ENCODE measurements at places on chromosomes 16 and 17.

DNA sequence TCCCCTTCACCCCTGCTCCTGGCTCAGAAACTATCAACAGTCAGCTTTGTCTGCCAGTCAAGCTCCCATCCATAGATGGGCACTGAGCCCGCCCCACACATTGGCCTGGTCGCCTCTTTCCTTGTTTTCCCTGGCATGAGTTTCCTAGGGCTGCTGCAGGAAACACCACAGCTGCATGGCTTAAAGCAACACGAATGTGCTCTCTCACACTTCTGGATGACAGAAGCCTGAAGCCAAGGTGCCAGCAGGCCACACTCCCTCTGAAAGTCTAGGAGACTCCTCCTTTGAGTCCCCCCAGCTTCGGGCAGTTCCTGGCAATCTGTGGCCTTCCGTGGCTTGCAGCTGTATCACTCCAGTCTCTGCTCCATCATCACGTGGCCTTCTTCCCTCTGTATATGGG, 69.9 kb downstream of the TBC1D16 start:
- no peak for DNase-seq

GRCh38 chr16:29734786-29735185, 11.0 kb downstream of the C16orf54 start:
- DNase-seq = no peak

GRCh38 chr17:39894681-39895376, 23.6 kb downstream of the GSDMB start:
- DNase-seq = no peak

DNA sequence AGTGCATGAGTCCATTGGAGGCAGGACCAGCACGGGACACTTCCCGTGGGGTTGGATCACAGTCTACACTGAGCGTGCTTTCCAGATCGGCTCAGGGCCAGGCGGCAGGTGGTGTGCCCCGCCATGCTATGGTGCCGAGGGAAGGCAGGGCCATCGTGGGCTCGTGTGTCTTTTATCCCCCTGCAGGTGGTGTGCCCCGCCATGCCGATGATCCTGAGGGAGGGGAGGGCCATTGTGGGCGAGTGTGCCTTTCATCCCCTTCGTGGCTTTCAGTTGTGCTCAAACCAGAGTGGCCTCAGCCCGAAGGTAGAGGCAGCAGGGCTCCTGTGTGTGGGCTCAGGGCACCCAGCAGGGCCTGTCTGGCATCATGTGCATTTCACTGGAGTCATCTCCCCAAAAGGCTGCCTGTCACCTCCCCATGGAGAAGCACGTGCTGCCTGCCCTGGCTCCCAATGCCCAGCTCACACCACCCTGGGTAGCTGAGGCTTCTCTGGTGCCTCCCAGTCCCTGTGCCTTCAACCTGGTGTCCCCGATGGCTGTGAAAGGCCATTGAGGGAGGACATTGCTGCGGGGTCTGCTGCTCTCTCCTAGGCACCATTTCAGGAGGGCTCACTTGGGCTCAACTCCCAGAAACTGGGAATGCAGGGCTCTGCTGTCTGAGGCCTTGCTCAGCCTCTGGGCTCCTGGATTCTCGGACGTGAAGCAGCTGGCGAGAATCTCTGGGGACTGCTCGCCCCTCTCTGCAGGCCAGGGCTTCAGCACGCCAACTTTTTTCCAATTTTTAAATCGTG, 207.6 kb downstream of the NPIPB11 start:
- no peak for DNase-seq

DNA sequence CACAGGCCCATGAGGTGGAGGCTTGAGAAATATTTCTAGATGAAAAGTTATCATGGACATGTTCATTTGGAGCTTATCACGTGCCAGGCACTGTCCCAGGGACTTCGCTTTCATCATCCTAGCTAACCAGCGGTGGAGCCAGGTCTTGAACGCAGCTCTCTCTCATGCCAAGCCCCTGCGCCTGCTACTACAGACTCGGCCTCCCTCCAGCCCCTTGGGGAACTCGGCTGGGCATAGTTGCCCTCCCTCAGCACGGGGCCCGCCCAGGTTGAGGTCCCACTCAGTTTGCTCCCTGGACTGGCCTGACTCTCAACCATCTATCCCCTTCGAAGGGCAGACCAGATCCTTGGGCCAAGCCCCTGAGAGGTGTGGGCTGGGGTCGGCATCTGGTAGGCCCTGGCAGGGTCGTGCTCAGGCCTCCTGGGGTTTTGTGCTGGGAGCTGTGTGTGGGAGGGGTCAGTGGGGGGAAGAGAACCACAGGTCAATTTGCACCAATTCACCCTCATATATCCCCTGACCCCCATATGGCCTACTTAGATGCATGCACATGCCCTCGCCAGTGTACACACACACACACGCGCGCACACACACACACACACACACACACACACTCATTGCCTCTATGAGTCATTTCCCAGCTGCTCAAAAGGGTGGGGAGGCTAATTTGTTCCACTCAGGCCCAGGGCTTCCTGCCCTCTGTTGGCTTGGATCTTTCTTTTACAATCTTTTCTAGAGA, 12.1 kb upstream of the SCN4A start:
- DNase-seq = no peak

DNA sequence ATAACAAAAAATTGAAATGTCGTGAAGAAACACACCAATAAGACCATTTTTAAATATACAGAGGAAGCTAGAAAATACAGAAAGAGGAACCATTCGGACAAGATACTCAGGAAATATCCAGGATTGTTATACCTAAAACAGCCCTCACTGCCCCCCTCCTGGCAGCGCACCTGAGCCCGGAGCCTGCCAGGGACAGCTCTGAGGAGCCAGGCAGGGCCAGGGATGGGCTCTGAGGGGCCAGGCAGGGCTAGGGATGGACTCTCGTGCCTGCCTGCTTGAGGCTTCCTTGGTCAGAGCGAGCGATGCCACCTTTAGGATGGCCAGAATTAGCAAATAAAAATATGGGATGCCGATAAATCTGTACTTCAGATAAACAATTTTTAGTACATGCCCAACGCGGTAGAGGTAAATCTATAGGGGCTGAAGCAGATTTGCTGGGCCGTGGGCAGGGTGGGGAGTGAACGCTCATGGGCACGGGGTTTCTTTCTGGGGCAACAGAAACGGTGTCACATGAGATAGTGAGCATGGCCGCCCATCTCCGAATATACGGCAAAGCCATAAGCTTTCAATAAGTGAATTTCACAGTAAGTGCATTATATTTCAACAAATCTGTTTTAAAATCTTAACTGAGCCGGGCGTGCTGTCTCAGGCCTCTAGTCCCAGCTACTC, 18.2 kb upstream of the CSNK1D start:
- DNase-seq = no peak

- DNase-seq = no peak
Measured at GRCh38 chr16:65662256-65662655, 540.4 kb upstream of the CDH11 start.

DNA sequence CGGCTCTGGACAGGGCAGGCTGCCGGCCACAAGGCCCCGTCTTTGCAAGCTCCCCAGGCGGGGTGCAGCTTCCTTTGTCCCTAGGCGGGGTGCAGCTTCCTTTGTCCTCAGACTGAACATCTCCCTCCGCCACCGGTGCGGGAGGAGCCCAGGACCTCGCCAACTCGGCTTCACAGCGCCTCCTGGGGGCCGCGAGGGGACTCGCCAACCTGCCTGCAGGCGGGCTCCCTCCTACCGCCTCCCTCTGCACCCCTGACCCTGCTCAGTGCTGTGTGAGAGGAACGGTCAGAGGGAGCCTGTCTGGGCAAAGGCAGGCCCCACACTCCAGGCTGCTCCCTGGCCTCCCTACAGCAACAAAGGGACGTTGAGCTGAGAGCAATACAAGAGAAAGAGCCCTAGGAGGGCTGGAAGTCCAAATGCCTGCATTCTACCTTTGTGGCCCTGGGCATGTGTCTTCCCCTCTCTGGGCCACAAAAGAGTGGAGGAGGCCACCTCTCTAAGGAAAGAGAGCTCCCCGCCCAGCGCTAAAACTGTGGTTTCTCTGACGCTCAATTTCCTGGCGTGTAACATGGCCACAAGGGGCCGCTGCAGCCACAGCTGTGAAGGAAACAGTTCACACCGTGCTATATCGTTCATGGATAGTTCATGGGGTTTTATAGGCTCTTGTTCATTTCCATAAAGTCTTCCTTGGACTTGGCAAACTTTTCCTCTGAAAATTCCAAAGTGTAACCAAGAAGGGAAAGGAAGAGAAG, 20.9 kb upstream of the KRT19 start:
- no peak for DNase-seq

- no peak for DNase-seq
Measured at GRCh38 chr17:48592057-48592514, 1.5 kb downstream of the HOXB5 start.

DNA sequence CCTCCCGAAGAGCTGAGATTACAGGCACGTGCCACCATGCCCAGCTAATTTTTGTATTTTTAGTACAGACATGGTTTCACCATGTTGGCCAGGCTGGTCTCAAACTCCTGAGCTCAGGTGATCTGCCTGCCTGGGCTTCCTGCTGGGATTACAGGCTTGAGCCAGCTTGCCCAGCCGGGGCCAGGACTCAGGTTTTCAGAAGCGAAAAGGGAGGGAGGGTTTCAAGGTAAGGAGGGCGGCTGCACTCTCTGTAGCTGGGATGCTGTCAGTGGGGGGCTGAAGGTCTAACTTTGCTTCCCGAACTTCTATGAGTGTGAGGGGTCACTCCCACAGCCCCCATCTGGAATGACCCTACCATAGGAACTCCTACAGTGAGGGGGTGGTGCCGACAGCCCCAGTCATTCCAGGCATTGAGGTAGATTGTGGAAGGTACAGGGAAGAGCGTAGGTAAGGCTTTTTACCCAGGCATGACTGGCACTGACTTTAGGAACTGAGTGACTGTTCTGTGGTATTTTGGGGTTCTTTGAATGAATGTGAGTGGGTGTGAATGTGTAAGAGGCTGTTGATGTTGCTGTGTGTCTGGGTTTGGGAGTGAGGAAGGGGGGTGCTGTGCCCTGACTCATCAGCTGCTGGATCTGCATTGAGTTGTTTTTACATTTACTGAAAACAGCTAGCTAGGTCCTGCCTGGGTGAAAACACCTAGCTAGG, 3.8 kb upstream of the C1QL1 start:
- no peak for DNase-seq

- no peak for DNase-seq
Measured at GRCh38 chr17:410543-411401, 58.2 kb upstream of the RPH3AL start.

- no peak for DNase-seq
Measured at GRCh38 chr17:61837175-61838051, 25.9 kb downstream of the BRIP1 start.

DNA sequence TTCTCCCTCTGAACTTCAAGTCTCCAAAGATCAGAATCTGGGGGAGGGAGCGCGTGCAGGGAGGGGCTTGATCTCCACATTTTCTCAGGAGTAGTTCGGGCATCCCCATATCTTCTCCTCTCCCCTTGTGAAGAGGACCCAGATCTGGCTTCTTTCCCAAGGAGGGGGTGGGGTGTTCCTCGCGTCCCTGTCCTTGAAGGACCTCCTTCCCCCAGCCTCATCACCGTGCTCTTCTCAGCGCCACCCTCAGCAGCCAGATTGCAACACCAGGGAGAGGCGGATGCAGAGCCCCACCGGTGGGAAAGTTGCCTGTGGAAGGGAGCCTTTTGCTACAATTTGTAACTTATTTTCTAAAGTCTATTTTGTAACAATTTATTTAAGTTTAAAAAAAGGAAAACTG, 5.7 kb downstream of the PRSS53 start:
- no peak for DNase-seq

- DNase-seq = no peak
Measured at GRCh38 chr17:10046786-10047785, 142.0 kb upstream of the RCVRN start.

GRCh38 chr16:53689636-53690035, 14.0 kb downstream of the RPGRIP1L start:
- DNase-seq = no peak

- DNase-seq = no peak
Measured at GRCh38 chr17:38703742-38704605, 1.1 kb upstream of the MLLT6 start.

DNA sequence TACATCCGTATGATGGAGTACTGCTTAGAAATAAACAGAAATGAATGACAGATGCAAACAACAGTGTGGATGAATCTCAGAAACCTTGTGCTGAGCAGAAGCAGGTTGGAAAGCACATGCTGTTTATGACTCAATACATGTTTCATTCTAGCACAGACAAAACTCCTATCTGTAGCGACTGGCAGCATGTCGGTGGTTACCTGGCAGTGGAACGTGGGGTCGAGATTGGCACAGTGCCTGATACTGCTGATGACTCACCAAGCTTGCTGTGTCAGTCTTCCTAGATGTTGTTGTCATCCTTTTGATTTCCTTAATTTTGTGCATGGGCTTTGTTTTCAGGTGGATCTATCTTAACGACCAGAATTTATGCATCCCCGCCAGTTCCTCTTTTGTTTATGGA, 62.1 kb downstream of the GAN start:
- DNase-seq = no peak

- no peak for DNase-seq
Measured at GRCh38 chr16:66136841-66137240, 229.7 kb upstream of the CDH5 start.

GRCh38 chr16:49504023-49504364, 130.4 kb downstream of the C16orf78 start:
- no peak for DNase-seq

GRCh38 chr17:9056566-9056965, 35.3 kb downstream of the NTN1 start:
- DNase-seq = no peak

DNA sequence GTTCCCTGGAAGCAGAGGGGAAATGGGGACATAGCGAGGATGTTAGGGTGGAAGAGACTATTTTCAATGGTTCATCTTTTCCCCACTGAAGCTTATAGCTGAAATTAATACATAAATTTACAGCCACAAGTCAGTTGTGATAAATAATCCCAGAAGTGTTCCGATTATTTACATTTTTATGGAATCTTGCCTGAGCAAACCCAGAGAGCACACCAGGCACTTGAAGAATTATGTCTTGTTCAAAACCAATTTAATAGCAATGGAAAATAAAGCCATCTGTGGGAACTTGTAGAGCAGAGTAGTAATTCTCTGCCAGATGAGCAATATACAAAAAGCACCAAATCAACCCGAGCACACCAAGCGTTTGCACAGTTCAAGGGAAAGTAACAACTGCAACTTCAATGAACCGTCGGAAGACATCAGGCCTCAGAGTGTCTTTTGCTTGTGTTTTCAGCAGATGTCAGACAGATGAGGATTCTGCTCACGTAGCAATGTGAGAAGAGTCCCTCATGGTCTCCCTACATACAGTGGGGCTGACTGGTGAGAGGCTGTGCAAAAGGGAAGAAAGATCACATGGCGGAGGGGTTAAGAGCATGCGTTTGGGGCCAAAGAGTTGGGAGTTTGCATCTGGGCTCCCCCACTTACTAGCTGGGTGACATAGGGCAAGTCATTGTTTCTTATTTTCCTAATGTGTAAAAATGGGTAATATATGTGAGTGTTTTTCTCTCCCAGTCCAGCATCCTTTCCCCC, 148.7 kb upstream of the HS3ST2 start:
- no peak for DNase-seq

GRCh38 chr16:63466-63865, 9.0 kb downstream of the RHBDF1 start:
- no peak for DNase-seq

DNA sequence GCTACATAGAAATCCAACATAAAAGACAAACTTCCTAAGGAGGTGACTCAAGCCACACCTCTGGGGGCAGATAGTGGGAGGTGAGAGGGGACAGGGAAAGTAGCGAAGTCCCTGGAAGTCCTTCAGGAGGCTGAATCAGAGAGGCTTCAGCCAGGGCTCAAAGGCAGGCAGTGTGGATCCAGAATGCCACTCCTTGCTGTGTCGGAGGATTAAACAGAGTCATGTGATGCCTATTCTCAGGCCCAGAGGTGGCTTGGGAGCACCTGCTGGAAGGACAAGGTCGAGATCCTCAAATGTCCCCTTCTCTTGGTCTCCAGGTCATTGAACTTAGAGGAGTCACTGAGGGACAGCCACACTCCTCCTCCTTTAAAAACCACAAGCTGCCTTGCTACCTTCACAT, 391.1 kb downstream of the SOX9 start:
- no peak for DNase-seq

Data from cortex of kidney (tissue), 1 donor.